Activated CD4-positive, alpha-beta T cell treated with anti-CD3 and anti-CD28 coated beads for 24 hours (primary cell): ENCODE measurements at places on chromosomes 5 and 9.

- DNase-seq = no peak
Observed at GRCh38 chr9:4600368-4600767, 61.7 kb upstream of the PLPP6 start.

DNA sequence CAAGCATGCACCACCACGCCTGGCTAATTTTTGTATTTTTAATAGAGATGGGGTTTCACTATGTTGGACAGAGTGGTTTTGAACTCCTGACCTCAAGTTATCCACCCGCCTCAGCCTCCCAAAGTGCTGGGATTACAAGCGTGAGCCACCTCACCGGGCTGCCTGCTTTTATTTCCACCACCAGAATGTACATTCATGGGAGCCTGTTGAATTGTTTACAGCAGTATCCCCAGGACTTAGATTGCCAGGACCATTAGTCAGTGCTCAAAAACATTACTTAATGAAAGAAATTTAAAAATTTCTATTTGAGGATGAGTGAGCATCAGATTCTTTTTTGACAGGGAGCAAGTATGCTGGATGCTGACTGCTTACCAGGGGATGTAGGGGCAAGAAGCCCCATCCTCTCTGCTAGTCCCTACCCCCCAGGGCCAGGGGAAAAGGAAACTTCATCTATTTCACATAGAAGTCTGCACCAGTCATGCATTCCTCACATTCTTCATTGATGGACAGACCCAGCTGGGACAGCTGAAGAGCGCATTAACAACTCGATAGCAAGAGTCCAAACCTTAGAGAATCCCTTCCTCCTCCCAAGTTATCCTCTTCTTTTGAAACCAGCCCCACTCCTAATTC is 10.3 kb upstream of the RGMB start:
- no peak for DNase-seq

DNA sequence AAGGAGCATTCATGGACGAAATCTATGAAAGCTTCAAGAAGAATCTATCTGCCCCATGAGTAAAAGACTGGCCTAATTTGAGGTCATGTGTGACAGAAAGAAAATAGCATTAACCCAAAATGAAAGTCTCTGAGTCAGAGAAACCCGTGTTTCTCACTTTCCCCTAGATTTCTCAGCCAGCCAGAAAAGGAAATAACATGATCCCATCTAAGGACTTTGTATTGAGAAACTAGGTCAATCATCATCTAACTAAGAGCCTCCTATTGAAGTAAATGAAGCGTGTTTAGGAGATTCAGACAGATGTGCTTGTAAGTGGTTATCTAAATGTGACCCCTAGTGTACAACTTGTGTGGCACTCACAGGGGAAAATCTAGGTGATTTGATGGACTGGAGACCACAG is 77.3 kb upstream of the ZNF366 start:
- DNase-seq = no peak

DNA sequence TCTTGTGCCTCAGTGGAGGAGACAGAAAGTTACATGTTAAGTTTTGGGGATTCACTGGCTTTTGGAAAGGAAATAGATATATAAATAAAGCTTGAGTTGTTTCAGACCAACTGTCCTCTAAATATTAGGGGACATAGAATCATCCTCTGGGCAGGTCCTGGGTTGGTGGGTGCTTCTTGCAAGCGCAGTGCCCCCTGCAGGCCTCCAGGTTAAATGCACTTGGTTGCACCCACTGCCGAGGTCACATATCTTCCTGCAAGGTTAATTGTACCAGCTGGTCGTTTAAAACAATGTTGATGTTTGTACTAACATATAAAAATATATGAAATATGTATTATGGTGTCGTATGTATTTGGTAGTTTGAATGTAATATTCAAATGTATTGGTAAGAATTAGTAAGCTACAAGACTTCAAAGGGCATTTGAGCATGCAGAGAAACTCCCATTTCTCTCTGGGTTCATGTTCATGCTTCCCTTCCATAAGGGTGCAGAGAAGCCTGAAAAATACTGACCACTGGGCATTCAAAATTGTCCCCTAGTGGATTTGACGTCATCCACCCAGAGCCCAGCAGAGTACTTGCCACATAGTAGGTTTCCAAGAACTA is 87.0 kb downstream of the ZNF618 start:
- peak; percentile 17 for DNase-seq

DNA sequence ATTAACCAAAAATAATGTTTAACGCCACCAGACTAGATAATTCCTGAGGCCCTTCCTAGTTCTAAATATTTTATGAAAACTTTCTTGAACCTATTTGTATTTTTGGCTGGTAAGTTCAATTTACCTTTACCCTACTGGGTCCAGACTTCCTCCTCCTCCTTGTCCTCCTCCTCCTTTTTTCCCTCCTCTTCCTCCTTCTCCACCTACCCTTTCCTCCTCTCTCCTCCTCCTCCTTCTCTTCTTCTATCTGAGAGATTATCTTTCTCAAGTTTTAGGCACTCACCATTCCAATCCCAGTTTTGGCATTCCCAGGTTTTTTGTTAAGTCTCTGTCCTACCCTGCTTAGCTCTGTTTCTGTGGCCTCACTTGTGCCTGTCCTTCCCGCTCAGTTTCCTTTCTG is 24.7 kb upstream of the RAPGEF1 start:
- DNase-seq = no peak

DNA sequence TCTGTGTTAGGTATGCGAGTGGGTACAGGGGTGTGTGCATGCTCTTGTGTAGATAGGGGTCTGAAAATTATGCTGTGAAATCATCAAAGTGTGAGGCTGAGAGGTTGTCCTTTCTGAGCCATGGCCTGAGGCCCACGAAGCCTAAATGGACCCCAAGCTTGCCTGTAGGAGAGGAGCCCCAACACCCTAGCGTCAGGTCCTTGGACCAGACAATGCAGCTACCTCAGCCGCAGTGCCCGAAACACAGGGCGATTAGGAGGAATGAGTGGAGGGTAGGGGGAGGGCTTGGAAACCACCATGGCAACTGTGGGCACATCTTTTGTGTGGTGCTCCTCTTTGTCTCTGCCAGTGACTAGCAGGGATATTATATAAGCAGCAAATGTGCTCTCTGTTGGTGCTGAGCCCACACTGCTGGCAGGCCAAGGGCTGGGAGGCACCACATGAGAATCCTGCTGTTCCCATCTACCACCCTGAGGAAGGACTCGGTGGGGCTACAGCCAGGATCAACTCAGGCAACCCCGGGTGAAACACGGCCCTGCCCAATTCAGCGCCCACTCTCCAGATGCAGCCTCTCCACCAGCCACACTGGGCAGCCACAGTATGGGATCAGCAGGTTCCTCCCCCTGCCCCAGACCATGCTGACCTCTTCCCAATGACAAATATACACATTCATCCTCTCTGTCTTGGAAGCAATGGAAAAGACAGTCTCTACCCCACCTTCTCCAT is 84.6 kb upstream of the FSTL4 start:
- DNase-seq = no peak

GRCh38 chr5:16936150-16936988 is at the start of gene MYO10:
TSS of gene MYO10 (minus strand) at chr5:16936288. CDS start at chr5:16935808, 480 bp downstream.
- DNase-seq = peak; percentile 30

- DNase-seq = no peak
Observed at GRCh38 chr9:21392270-21392669, 7.1 kb upstream of the IFNA2 start.

GRCh38 chr5:95780597-95780996 is 41.9 kb downstream of the GLRX start:
- DNase-seq = no peak

- DNase-seq = no peak
Observed at GRCh38 chr5:172926796-172927195, 32.4 kb upstream of the RPL26L1 start.

DNA sequence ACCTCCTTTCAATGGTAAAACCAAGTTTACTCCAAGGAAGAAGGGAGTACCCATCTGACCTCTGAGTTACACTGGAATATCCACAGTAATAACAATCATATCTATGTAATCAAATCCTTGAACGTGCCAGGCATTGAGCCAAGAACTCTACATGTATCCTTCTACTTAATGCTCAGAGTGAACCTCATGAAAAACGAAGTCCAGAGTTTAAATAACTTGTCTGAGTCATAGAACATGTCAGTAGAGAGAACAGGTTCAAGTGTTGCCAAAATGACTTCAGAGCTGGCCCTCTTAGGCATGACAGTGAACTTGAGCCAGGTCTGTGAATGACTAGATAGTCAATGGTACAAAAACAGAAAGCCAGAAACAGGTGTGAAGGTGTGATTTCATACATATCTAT is 164.1 kb upstream of the ZNF618 start:
- no peak for DNase-seq

GRCh38 chr9:112559629-112560413 is 73.2 kb downstream of the KIAA1958 start:
- DNase-seq = no peak

DNA sequence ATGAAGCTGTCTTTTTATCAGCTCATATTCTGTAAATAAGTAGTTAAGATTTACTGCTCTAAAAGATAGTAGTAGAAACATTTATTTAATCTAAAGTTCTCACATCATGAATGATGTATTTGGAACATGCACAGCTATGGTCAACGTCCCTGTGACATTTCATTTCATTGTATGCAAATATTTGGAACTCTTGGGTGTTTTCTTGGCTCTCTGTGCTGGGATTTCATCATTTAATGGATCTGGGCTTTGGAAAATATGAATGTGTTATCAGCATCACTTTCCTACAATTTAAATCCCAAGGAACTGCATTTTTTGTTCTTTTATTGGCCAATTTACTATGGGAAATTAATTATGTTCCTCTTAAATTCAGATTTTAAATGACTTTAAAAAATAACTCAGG is 462.9 kb downstream of the SEMA5A start:
- DNase-seq = no peak

- DNase-seq = no peak
Observed at GRCh38 chr5:120817044-120817985, 353.2 kb downstream of the PRR16 start.

GRCh38 chr9:113349445-113350094 is at the start of gene BSPRY:
TSS of gene BSPRY (plus strand) at chr9:113349541. CDS start at chr9:113349580, 39 bp downstream.
- DNase-seq = no peak

DNA sequence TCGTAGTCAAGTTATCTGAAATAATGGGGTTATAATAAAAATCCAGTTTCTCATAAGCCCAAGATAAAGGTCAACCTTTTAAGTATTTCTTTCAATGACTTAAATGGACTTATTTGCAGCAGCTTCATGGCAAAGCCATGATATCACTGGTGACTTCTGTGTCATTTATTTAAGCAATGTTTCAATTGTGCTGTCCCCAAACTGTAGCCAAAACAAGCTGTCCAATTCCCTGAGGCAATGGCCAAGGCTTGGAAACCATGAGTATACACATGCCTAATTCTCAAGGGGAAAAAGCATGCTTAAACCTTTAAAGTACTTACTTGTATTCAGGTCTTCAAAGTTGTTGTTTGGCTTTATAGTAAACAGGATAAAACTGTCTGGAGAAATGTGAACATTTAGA is 376.4 kb upstream of the TNC start:
- DNase-seq = no peak

DNA sequence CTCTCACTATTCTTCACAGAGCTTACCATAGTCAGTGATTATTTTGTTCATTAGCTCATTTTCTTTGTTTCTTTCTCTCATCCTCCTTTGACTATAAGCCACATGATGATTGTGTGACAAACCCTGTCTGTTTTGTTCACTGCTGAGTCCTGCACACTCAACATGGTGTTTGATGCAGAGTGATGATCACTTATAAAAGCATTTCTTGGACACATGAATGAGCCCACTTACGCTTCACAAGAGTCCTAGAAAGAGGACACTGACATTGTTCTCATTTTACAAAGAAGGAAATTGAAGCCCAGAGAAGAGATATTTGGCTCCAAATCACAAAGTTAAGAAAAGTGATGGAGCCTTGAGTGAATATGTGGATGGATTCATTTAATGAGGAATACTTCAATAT is 13.4 kb downstream of the ABLIM3 start:
- DNase-seq = no peak

- no peak for DNase-seq
Observed at GRCh38 chr5:40603378-40603777, 76.3 kb upstream of the PTGER4 start.

GRCh38 chr5:175356428-175356827 is 87.6 kb downstream of the DRD1 start:
- DNase-seq = no peak

DNA sequence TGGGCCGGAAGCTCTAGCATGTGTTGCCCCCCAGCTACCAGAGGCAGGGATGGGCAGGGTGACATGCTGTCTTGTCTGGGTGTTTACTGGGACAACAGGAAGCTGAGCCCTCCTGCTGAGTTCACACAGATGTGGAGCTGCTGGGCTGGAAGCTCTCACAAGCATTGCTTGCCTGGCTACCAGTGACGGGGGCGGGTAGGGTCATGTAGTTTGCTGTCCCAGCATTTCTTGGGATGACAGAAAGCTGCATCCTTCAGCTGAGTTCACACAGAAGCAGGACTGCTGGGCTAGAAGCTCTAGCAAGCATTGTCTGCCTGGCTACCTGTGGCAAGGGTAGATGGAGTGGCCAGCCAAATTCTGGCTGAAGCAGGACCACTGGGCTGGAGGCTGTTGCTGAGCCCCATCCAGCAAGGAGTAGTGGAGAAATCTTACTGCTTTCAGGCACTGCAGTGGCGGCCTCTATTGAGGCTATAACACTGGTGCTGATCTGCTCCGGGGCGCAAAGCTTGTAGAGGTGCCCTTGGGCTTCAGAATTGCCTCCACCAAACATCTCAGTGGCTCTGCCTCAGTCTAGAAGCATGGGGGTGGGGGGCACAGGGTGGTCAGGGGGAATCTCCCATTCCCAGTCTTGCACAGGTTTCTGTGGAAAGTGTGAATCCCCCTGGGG is 25.1 kb downstream of the POLK start:
- DNase-seq = no peak

DNA sequence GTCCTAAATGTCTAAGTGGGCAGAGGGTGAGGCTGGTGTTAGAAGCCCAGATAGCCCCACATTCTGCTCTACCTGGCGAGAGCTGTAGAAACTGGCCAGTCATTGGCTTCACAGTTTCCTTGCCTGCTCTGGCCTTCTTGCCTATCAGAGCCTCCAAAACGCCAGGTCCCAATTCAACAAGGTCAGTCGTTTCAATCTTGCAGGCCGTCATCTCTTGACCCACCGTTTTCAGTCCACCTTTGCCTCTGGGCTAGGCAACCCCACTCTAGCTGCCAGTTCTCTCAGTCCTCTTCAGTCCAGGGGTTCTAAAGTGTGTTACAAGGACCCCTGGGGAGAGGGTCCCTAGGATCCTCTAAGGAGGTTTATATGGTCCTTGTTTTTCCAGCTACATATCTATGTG is 20.0 kb upstream of the TIFAB start:
- no peak for DNase-seq

- no peak for DNase-seq
Observed at GRCh38 chr9:7212101-7212500, 454.3 kb downstream of the KDM4C start.

- peak; percentile 19 for DNase-seq
Observed at GRCh38 chr9:27333241-27334052, 36.5 kb upstream of the EQTN start.

- no peak for DNase-seq
Observed at GRCh38 chr5:38776149-38776896, 69.5 kb upstream of the OSMR start.

- no peak for DNase-seq
Observed at GRCh38 chr5:54309691-54310432, 511 bp downstream of the ARL15 start.

DNA sequence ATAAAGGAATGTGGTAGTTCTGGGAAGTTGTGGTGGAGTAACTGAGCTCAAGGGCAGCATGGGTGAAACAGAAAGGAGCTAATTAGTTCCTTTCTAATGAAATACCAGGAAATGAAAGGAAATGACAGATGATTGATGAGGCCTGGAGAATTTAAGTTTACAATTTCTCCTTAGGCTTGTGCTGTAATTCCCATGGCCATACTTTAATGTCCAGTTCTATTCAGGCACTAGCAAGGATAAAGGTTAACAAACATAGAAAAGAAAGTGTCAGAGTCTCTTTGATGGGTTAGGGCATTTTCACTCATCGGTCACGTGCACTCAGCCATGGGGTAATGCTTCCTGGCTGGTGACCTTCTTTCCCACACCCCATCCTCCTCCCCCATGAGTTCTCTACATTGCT is 70.3 kb downstream of the CTSL start:
- DNase-seq = no peak
